ENCODE measurements at places on chromosomes 16 and 17.

DNA sequence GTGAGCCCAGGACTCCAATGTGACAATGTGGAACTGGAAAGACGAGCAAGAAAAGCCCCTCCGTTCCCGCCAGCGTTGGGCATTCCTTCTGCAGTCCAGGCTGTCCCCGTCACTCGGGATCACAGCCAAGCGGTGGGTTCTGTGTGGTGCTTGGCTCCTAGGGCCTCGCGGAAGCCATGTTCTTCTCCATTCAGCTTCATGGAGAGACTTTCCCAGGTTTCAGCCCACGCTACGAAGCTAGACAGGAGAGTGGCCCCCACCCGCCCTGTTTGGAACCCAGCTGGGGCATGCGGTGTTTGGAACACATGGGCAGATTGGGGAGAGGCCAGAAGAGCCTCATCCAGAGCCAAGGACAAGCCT lies 5.8 kb downstream of the LMF1 start:
- DNase-seq: no peak

DNA sequence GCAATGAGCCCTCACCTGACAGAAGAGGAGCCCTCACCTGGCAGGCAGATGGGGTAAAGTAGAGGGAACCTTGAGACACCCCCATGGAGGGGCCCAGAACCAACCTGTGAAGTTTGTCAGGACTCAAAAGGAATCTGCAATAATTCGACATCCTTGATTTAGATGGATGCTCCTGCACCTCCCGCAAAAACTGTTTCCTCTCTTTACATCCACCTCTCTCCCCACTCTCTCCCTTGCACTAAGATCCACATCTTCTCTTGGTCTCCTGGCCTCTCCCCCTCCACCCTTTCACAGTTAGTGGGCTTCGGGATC lies 34.9 kb upstream of the RBFOX3 start:
- DNase-seq: no peak

- DNase-seq: peak; percentile 8
Measured at GRCh38 chr17:28509789-28510188, 3.6 kb downstream of the FOXN1 start.

GRCh38 chr16:80323187-80323807 lies 217.5 kb upstream of the DYNLRB2 start:
- DNase-seq: no peak

DNA sequence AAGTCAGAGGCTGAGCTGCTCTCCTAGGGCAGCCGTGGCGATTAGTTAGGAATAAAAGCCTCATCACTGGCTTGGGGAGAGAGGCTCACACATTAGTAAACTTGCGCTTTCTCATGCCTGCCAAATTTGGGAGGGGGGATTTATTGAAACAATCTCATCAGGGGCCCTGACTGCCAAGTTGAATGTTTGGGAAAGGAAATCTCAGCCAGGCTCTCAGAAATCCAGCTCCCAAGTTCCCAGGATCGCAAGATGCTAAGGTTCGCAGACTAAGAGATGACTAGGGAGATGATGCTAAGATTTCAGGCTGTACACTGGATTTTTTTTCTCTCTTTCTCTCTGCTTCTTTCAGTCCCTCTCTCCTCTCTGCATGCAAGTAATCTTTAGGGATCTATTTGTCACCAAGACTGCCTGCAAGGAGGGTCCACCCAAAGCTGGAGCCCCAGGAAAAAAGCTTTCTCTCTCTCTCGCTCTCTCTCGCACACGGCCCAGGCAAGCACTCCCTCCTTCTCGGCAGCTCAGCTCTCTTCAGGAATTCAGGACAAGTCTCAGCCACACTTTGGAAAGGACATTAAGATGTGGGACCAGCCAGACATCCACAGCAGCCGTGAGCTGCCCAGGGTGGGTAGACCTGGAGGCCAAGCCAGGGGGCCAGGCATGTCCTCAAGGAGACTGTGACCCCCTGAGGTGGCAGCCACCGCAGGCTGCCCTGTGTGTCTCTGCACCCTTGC lies 1.4 kb downstream of the GPR139 start:
- no peak for DNase-seq

DNA sequence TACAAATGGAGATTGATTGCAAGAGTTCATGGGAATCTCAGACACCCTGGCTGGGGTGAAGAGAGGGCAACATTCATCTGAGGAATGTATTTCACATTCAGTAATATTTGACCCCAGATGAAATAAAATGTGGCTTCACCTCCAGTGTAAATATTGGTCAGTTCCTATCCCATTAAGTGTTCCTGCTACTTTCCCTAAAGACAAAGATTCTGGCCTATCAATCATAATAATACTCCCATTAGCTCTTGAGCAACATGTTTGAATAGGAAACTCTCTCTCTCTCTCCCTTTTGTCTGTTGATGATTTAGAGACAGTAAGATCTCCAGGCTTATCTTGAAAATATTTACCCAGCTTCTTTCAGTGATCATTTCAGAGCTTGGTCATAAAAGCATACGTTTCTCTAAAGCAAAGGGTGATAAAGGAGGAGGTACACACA lies 70.1 kb downstream of the KCNJ2 start:
- no peak for DNase-seq

- no peak for DNase-seq
Measured at GRCh38 chr17:57256708-57257112, 387 bp downstream of the MSI2 start.

DNA sequence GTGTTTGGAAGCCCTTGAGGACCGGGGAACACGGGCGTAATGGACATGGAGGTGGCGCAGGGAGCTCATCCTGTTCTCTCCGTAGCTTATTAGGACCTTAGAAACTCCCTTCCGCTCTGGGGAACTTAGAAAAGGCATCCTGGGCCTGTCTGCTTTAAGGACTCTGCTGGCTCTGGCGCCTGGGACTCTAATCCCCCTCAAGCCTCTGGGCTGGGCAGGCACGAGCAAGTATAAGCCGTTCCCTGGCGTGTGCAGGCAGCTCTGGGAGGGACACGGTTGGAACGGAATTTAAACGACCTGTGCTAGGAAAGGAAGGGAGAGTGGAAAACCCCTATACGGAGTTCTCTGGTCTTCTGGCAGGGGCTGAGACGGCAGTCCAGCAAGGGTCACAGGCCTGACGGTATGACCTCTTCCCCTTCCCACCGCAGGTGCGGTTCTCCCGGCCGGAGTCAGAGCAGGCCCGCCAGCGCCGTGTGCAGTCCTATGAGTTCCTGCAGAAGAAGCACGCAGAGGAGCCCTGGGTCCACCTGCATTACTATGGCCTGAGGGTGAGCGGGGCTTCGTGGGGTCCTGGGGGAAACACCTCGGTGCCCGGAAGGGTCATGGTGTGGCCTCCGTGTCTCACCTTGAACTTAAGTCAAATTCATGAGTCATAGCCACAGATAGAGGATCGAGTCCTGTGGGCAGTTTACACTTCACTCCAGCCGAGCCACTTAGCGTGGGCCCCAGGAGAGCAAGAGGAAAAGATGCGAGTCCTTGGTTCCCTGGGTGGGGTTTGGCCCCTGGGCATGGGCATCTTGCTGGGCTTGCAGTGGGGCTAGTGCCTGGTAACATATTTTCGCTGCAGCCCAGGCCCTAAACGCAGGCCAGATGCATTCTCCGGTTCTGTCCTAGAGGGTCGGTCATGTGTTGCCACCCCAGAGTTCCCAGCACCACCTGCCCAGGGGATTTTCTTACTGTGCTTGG lies 17.7 kb downstream of the POLR3E start:
- DNase-seq: no peak

GRCh38 chr16:19959736-19960135 lies 75.1 kb upstream of the GPRC5B start:
- no peak for DNase-seq

DNA sequence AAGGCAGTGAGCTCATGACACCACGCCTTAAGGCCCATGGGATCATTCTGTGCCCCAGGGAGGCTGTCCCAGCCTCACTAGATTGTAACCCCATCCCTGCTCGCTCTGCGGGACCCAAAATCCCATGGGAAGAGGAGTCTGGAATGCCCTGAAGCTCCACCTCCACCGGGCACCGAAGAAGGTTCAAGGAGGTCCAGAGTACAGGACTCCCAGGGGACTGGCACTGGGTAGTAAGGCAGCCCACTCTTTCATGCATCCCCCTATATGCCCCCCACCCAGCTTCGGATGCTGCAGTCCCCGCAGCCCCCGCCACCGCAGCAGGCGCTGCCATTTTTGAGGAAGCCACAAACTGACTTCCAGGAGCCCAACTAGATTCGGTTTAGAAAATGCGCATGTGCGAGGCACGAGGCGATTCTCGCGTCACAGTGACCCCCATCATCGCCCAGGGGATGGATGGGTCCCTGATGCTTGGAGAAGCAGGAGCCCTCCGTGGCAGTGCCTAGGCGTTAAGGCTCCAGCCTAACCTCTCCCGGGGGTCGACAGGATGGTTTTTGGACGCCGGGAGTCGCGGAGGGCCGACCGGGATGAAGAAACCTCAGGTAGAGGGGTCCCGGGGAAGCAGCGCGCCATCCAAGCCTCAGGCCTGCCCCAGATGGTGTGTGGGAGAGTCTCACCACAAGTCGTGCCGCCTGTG lies 1681.0 kb downstream of the TP53TG3F start:
- DNase-seq: no peak

DNA sequence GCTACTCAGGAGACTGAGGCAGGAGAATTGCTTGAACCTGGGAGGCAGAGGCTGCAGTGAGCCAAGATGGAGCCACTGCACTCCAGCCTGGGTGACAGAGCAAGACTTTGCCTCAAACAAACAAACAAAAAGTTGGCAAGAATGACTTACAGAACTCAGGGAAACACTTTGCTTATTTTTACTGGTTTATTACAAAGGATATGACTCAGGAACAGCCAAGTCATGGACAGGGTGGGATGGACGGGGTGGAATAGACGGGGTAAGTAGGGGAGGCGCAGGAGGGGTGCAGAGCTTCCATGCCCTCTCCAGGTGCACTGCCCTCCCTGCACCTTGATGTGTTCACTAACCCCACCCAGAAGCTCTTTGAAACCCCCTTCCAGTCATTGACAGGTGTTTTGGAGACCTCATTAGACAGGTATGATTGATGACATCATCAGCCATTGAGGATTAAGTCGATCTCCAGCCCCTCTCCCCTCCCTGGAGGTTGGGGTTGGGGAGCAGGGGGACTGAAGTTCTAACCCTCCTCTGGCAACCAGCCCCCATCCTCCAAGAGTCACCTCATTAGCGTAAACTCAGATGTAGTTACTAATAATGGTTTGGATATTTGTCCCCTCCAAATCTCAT lies 41.3 kb upstream of the ZCCHC14 start:
- DNase-seq: no peak

DNA sequence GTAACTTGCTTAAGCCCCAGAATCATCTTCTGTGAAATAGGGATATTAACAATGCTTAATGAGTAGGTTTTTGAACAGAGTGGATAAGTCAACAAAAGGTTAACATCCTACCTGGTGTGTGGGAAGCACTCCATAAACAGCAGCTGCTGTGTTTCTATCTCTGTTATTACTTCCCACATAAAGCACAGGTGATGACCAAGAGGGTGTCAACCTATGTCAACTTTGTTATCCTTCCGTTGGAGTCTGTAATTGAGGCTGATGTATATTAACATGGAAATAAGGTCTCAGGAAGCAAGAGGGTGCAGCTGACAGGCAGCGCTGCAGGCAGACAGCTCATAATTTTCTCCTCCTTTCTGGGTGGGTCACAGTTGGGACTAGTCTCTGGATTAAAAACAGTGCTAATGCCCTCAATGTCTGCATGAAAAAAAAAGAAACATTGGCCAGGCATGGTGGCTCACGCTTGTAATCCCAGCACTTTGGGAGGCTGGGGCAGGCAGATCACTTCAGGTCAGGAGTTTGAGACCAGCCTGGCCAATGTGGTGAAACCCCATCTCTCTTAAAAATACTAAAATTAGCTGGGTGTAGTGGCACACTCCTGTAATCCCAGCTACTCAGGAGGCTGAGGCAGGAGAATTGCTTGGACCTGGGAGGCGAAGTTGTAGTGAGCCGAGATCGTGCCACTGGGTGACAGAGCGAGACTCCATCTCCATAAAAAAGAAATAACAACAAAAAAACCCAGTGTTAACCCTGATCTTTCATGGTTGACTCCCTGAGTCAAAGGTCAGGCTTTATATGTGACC lies 269.6 kb downstream of the SNX29 start:
- DNase-seq: no peak

DNA sequence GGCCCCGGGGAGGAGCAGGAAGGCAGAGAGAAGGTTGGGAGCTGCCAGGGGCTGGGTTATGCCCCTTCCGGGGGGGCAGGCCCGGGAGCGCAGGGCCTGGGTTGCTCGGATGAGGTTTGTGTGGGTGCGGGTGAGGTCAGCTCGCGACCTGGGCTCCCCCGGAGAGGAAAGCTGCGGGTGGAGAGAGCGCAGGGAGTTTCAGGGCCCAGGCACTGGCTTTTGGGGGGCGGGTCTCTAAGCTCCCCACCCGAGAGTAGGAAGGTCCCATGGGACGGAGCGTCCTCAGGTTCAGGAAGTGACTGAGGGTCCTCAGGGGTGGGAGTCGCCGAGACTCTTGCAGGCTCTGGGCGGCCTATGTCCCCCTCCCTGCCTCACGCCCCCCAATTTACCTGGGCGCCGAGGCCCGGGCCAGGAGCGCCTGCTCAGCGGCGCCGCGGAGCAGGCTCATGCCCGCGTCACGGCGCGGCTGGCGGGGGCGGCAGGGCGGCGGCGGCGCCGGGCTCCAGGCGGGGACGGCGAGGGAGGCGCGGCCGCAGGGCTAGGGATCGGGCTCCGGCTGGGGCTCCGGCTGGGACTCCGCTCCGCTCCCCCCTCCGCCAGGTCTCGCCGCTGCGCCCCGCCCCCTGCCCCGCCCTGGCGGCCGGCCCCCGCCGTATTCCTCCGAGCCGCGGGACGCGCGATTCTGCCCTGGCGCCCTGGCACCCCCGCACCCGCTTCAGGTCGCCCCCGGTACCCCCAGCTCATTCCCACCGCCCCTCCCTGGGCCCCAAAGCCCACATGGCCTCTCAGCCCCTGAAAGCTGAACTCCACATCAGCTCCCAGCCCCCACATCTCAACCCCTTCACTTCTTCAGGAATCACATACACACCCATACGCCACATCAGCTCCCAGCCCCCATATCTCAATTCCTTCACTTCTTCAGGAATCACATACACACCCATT lies at the start of gene DOK4:
Gene DOK4, minus strand, starts transcription at position 578 of the 942 bp plus-strand sequence. CDS start 6,986 bp downstream, outside the sequence.
- peak; percentile 65 for DNase-seq
